ENCODE measurements at places on chromosomes 1 and 21. TPM values are rescaled to one million over a fixed set of nuclear protein-coding genes. Genes with fewer than 3 reads are reported as not detected.

- no peak for DNase-seq
Observed at GRCh38 chr1:203621559-203622262, 4.9 kb upstream of the ATP2B4 start.

- DNase-seq, result no peak
Observed at GRCh38 chr1:115572710-115573109, 69.1 kb upstream of the VANGL1 start.

GRCh38 chr1:43979528-43980254, 681 bp downstream of the B4GALT2 start:
- peak; percentile 72 for DNase-seq

DNA sequence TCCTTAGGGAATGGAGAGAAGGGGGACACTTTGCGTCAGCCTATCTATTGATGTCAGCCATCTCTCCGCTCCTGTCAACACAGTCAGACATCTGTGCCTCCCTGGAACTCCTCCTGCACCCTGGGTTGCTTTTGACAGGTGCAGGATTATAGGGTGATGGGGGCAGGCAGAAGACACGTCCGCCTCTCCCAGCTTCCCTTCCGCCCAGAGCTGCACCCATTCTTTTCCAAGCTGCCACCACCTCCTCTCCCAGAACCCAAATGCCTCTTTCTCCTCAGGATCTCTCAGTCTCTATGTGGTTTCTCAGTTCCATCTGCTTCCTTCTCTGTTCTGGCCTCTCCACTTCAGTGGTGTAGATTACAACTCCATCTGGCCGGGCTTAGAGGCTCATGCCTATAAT, 17.1 kb upstream of the KIF1B start:
- no peak for DNase-seq

GRCh38 chr1:209023790-209024189, 559.7 kb upstream of the CAMK1G start:
- no peak for DNase-seq

DNA sequence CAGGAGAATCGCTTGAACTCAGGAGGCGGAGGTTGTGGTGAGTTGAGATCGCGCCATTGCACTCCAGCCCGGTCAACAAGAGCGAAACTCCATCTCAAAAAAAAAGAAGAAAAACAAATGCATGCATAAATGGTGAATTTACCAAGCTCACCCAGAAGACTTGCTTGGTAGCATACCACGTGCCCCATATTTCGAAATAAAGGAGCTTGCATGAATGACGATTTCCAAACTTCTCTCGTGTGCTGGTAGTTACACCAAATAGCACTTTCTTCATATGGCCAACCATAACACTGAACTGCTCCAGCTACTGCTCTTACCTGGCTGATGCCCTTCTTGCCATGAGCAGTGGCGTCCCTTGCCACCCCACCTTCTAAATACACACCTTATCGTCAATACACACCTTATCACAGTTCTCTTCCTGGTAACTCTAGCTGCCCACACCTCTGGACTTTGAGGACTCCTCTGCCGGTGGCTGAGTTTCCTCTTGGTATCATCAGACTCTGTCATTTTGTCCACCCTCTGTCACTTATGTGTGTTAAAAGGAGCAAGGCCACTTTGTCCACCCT, 2.8 kb downstream of the DOP1B start:
- DNase-seq, result no peak

DNA sequence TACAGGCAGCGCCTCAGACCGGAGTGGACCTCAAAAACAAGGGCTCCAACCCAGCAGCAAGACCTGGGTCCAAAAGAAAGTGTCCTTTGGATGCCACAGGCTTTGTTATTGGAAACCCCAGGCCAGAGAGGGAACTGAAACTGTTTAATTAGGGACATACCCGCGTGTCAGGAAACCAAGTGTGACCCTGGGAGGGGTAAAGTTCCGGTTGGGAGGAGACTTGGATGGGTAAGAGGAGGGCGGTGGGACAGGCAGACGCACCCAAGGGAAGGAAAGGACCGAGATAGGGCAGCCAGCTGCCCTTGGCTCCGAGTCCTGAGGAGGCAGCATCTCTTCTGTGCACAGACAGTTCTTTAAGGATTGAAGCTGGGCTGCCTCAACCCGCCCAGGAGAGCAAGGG, 71.4 kb downstream of the CDC7 start:
- DNase-seq, result no peak

GRCh38 chr1:228963795-228964177, 228.5 kb downstream of the RHOU start:
- DNase-seq, result no peak

GRCh38 chr1:240329443-240329842, 237.8 kb downstream of the FMN2 start:
- no peak for DNase-seq

GRCh38 chr1:216095400-216095799, 327.8 kb downstream of the USH2A start:
- no peak for DNase-seq

GRCh38 chr1:154626456-154627256, 18.7 kb upstream of the ADAR start:
- DNase-seq, result no peak

DNA sequence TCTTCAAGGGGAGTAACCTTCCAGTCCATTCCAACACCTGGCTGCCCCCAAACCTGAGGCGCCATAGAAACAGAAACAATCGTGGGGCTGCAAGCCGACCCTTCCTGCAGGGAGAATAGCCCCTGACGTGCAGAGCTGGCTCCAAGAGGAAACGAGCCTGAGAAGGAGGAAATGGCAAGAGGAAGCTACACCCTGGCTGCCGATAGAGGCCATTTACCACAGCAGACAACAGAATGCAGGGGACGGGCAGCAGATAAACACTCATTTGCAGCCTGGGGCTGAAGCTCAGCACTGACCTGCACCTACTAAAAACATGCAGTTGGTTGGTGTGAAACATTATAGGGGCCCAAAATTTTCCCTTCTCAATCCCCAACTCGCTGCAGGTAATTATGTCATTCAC, 8.7 kb upstream of the TDRD10 start:
- no peak for DNase-seq

- no peak for DNase-seq
Observed at GRCh38 chr1:8161546-8162105, 135.5 kb upstream of the ERRFI1 start.

- no peak for DNase-seq
Observed at GRCh38 chr1:201504799-201505502, 2.0 kb downstream of the CSRP1 start.

- no peak for DNase-seq
Observed at GRCh38 chr1:183239793-183240525, 53.9 kb downstream of the LAMC2 start.

Gene MOV10
- 16.1 TPM for total RNA-seq

Gene MROH9
- total RNA-seq, result not detected

Gene NOC2L
- total RNA-seq, result 41.7 TPM

Gene SPRR2A
- total RNA-seq, result not detected

Gene PROK1
- total RNA-seq, result not detected

Gene GRIK1
- not detected for total RNA-seq

Gene LRRC53
- total RNA-seq, result not detected

Gene AHDC1
- total RNA-seq, result 51.2 TPM

Gene HMCN1
- 7.6 TPM for total RNA-seq

Data from Right ventricle myocardium inferior (tissue), 1 donor.